ENCODE measurements at places on chromosomes 2 and 18.

GRCh38 chr2:126698376-126698775 lies 42.4 kb downstream of the GYPC start:
- no peak for DNase-seq

GRCh38 chr2:8367833-8368232 lies 314.0 kb upstream of the ID2 start:
- no peak for DNase-seq

DNA sequence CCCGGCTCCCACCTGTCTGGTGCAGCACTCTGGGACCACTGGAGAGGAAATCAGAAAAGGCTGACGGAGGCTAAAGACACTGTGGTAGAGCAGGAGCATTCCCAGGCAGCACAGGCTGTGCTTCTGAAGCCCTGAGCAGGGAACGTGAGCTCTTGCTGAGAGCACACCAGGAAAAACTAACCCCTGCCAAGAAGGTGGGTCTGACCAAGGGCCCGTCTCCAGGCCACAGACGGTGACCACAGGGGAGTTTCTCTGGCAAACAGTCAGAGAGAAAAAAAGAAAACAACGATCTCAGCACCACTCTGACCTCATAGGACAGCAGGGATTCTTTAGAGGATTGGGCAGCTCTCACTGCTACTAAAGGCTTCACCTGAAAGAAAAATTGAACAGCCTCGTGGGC lies 201.4 kb downstream of the AFF3 start:
- DNase-seq: no peak

- no peak for DNase-seq
Observed at GRCh38 chr18:34820360-34821065, 110.4 kb downstream of the DTNA start.

DNA sequence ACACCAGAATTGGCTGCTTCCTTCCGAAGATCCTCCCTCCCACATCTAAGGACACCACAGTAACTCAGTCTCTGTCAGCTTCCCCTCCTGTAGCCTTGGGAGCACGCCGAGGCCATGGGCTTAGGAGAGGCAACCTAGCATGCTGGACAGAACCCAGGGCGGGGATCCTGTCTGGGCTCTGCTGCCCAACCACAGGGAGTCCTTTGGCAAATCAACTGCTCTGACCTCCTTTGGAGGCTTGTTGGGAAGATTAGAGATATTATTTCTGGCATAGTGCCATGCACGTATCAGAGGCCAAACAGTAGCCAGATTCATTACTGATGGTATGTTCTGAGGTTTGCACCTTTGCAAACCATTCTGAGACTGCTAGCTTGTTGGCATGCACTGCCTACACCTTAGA lies 262.7 kb upstream of the EPAS1 start:
- no peak for DNase-seq

- no peak for DNase-seq
Observed at GRCh38 chr18:63192885-63193349, 126.7 kb downstream of the BCL2 start.

DNA sequence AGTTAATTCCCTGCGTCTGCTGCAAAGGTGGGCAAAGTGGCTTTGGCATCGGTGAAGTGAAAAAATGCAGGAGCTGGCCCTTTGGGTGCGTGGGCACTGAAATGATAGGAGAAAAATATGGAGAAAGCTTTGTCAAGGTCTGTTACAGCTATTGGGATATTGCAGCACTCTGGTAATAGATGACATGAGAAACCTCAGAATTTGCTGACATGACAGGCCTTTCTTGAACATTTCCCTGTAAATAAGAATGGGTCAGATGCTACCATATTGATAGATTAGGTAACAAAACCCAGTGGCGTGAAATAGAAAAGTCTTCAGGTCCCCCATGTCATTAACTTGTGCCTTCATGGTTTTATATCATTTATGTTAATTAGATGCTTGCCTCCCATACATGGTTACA lies 12.4 kb upstream of the DSG4 start:
- DNase-seq: no peak

DNA sequence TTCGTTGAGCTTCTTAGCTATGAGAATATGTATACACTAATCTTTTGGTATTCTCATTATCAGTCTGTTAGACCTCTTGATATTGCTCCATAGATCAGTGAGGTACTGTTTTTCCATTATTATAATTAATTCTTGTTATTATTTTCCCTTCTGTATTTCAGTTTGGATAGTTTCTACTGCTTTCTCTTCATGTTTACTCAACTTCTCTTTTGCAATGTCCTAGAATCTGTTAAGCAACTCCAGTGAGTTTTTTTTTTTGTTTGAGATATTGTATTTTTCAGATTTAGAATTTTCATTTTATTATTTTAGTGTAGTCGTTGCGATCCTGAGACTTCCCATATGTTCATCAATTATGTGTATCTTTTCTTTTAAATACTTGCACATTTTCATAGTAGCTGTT lies 260.8 kb downstream of the SETBP1 start:
- no peak for DNase-seq

GRCh38 chr18:79448621-79449020 lies 52.9 kb downstream of the NFATC1 start:
- DNase-seq: no peak

GRCh38 chr2:41206004-41206403 lies 754.1 kb upstream of the SLC8A1 start:
- DNase-seq: no peak

DNA sequence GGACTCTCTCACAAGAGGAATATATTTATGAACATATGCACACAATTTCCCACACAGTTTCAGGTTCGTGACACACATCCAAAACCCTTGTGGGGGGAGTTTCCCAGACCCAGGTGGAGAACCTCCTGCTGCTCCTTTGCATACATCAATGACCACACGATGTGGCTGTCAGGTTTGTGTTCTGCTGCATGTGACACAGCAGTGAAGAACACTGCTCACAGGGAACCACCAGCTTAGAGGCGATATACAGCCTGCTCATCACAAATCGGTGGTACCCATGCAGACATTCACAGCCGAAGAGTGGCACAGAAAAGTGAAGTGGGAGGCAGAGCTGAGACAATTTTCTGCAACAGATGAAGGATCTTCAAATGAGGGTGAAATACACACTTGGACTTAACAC lies 175.6 kb upstream of the ZFP36L2 start:
- no peak for DNase-seq

DNA sequence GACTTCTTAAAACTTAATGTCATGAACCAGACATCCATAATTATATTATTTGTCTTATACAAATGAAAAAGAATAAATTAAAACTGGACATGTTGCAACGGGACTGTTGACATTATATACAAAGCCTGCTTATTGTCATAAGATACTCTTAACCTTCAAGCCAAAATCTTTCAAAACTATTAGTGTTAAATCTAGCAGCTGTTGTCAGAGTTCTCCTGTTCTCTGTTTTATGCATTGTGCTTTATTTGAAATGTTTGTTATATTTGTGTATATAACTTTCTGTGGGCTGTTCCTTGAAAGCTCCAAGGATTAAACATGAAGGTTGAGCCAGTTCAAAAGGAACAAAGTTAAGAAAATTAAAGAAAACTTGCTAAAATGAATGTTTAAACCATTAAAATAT lies 335.5 kb upstream of the NT5C1B start:
- no peak for DNase-seq

DNA sequence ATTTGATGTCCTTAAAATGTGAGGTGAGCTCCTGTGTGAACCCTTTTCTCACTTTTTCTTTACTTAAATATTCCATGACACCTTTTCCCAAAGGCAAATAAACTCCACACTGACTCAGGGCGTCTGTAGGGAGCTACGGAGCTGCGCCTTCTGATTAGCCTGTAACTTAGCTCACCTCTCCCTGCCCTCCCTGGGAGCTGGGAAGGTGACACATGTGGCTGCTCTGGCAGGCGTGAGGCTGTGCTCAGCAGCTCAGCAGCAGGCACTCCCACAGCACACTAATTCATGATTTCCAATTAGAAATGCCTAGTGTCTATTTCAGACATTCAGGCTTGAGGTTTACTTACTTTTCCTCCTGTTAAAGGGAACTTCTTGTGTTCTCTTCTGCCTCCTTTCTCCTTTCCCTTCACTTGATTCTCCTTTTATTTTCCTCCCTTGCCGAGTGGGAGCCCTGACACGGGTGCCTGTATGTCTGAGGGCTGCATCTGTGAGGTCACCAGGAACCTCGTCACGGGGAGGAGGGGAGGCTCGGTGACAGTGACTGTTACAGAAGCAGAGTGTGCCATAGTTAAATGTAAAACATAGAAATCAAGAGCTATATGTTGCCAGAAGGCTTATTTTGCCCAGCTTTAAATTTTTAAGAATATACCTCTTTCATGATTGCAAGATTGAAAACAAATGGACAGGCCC lies 437.1 kb downstream of the DCDC2C start:
- no peak for DNase-seq

- no peak for DNase-seq
Observed at GRCh38 chr2:95231723-95232122, 24.4 kb downstream of the ZNF892 start.

GRCh38 chr2:4077017-4077416 lies 373.6 kb downstream of the DCDC2C start:
- DNase-seq: no peak

DNA sequence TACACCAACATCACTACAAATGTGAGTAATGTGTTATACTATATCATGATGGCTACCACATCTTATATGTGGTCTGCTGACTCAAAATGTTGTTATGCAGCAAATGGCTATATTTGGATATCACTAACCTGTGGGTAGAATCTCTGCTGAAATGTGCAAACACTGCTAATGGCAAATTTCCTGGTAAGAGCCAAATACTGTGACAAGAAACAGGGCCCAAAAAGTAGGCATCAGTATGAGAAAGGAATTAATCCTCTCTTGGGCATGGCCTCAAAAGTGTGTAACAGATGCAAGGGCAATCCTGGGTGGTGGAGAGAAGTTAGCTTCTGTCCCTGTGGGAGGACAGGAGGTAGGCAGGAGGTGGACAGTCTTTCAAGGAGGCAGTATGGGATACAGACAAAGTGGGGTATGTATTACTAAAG lies 13.3 kb downstream of the ATF2 start:
- peak; percentile 60 for DNase-seq

DNA sequence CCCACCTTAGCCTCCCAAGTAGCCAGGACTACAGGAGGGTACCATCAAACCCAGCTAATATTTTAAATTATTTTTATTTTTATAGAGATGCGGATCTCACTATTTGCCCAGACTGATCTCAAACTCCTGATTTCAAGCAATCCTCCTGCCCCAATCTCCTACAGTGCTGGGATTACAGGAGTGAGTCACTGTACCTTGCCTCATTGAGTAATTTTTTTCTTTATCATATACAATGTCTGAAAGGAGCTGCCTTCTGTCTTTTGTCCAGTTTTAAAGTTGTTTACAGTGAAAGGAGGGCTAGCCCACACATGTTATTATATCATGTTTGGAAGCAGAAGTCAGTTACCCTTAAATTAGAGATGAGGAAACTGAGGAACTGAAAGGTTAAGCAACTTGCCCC lies 32.5 kb downstream of the PRKRA start:
- DNase-seq: no peak

- no peak for DNase-seq
Observed at GRCh38 chr2:98935777-98936352, at the start of gene CRACDL. Gene CRACDL, minus strand, starts transcription at chr2:98936225. Its CDS starts 89,425 bp downstream, at chr2:98846800.

DNA sequence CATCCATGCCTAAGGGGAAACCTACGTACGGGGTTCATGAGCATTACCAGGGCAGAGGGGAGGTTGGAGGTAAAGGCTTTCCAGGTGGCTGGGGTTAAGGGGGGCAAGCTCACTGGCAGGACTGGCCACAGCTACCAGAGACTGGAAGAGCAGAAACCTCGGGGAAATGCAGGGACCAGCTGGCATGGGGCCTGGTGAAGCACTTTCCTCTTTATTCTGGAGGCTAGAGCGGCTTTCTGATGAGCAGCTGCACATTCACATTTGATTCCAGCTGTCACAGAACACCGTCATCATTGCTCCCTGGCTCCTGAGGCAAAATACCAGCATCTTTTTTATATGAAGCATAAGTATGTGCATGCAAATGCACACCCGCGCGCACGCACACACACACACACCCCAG lies 28.7 kb upstream of the LRRC30 start:
- DNase-seq: no peak

GRCh38 chr2:121095257-121096080 lies 189.5 kb downstream of the TFCP2L1 start:
- DNase-seq: peak; percentile 24

DNA sequence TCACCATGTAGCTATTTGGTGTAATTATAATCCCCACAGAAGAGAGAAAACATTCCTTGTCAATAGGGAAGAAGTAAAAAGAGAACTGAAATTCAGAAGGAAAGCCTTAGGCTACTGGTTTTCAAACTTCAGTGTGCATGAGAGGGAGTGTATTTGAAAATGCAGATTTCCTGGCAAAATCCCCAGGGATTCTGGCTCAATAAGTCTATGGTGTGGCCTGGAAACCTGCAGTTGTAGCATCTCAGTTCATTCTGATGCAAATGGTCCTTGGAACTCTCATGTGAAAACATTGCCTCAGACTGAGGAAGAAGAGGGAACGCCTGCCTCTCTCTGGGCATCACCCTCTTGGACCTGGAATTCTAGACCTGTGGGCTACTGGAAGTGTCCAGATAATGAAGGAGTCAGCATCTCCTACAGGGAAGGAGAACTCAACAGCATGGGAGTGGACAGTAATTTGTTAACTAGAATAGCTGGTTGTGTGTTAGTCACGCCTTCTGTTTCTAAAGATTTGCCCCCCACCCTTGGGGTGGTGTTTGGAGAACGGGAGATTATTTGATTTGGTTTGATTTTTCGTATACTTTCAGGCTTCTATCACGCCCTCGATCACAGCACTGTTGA lies 21.3 kb downstream of the COL4A3 start:
- no peak for DNase-seq

- no peak for DNase-seq
Observed at GRCh38 chr2:40317046-40317445, 134.8 kb downstream of the SLC8A1 start.

- DNase-seq: peak; percentile 95
Observed at GRCh38 chr2:234840336-234840735, 111.5 kb upstream of the SH3BP4 start.

- DNase-seq: no peak
Observed at GRCh38 chr18:79405781-79406575, 10.2 kb downstream of the NFATC1 start.

DNA sequence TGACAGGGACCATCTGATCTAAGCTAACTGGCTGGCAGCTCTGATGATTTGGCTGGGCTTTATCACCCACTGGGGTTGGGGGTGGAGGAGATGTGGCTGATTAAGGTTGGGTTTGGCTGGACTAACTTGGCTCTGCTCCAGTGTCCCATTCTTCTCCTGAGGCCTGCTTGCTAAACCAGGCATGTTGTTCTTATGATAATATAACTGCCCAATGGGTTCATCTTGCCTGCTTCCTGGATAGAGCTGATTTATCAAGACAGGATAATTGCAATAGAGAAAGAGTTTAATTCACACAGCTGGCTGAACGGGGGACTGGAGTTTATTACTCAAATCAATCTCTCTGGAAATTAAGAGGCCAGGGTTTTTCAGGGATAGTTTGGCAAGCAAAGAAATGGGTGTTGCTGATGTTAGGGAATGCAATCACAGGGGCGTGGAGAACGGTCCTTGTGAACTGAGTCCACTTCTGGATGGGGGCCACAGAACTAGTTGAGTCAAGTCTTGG lies 150.4 kb downstream of the PTH2R start:
- DNase-seq: no peak

GRCh38 chr2:8520791-8521344 lies 161.0 kb upstream of the ID2 start:
- no peak for DNase-seq
